ENCODE measurements at places on chromosomes 7 and 10. TPM values are rescaled to one million over a fixed set of nuclear protein-coding genes. Genes with fewer than 3 reads are reported as not detected.

BTBD16 gene
- not detected for total RNA-seq

PRPS1L1 gene
- not detected for total RNA-seq

- DNase-seq, result no peak
Observed at GRCh38 chr10:95277201-95277570, 13.6 kb downstream of the PDLIM1 start.

GRCh38 chr7:107180378-107180777, 11.6 kb downstream of the HBP1 start:
- DNase-seq, result no peak

FAM25G gene
- total RNA-seq, result not detected

COL26A1 gene
- 42.6 TPM for total RNA-seq

DENND10 gene
- total RNA-seq, result 63.2 TPM

GNAT3 gene
- total RNA-seq, result not detected

Data from H9 (cell line).